ENCODE measurements at places on chromosomes 3 and 15.

GRCh38 chr3:183131186-183131725 lies 31.3 kb downstream of the LAMP3 start:
- DNase-seq = no peak

DNA sequence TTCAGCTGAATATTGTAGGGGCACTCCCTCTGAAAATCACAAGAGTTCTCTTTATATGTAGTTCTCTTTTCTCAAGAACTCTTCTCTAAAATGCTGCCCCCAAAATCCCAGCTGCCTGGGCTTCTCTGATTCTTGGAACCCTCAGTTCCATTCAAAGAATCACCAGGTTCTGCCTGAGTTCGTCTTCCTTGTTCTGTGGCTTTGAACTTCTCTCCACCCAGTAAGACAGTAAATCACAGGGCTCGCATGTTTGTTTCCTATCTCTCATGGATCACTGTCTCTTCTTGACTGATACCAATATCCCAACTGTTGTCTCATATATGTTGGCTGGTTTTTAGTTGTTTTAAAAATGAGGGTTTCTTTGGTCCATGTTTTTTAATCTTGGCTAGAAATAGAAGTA lies 359.5 kb upstream of the CBLB start:
- no peak for DNase-seq

DNA sequence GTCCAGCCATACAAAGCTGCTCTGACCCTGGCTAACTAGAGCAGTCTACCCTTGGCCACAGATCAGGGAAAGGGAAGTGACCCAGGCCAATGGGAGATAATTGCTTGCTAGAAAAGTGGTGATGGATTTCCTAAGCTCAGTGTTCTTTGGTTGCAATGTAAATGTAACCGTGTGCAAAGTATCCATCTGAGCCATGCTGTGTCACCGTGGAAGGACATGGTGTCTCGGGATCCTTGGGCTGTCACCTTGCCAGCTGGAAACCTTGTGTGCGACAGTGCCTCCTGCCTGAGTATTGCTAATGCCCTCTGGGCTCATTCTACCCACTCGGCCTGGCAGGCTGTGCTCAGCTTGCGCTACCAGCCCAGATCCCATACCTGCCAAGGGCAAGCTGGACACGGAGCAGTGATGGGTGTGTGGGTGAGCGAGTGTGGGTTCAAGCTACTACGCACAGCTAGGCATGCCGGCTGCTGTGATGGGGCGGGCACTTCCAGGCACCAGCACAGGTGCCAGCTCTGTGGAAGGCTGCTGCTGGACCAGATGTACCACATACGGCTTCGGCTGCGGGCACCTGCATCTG lies 10.7 kb upstream of the SIAH2 start:
- DNase-seq = no peak

- no peak for DNase-seq
Measured at GRCh38 chr15:96457841-96458240, 127.3 kb downstream of the NR2F2 start.

GRCh38 chr3:123610331-123610730 lies 25.5 kb upstream of the HACD2 start:
- DNase-seq = no peak

GRCh38 chr15:62684123-62684808 lies 358.3 kb upstream of the TPM1 start:
- no peak for DNase-seq

- no peak for DNase-seq
Measured at GRCh38 chr3:139935016-139935865, at the start of gene CLSTN2. TSS of gene CLSTN2 (plus strand) at chr3:139935185.

- no peak for DNase-seq
Measured at GRCh38 chr15:68733666-68734065, 87.0 kb downstream of the ANP32A start.

GRCh38 chr3:49747792-49748480 lies 24.2 kb upstream of the GMPPB start:
- no peak for DNase-seq

DNA sequence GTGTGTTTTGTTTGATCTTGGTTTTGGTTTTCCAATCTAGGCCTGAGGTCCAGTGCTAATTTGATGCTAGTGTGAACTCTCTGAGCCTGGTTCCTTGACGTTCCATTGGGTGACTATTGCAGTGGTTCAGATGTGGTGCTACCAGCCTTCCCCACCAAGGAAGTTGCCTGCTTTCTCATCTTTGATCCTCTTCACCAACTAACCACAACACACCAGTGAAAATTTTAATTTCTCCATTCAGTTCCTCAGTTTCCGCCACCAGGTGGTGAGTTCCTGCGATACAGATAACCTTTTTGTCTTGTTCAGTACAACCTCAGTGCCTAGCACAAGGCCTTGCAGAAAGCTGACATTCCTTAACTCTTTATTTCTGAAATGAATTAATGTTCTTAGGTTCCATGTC lies 337.4 kb upstream of the TPRG1 start:
- no peak for DNase-seq

GRCh38 chr3:153442799-153443487 lies 280.9 kb downstream of the RAP2B start:
- DNase-seq = no peak

GRCh38 chr15:90829942-90830440 lies 38.4 kb upstream of the FURIN start:
- no peak for DNase-seq

GRCh38 chr15:80904998-80905397 lies 84.6 kb downstream of the MESD start:
- no peak for DNase-seq

DNA sequence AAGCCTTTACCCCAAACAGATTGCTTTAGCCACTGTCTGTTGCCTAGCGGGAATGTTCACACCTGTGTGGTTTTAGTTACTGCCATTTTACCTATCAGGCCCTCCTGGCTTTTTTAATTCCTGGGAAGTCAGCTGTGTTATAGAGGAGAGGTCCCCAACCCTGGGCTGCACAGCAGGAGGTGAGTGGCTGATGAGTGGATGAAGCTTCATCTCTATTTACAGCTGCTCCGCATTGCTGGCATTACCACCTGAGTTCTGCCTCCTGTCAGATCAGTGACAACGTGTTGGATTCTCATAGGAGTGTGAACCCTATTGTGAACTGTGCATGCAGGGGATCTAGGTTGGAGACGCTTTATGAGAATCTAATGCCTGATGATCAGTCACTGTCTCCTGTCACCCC lies 127.0 kb downstream of the MBNL1 start:
- DNase-seq = no peak

GRCh38 chr3:169227911-169228310 lies 435.6 kb downstream of the MECOM start:
- no peak for DNase-seq

DNA sequence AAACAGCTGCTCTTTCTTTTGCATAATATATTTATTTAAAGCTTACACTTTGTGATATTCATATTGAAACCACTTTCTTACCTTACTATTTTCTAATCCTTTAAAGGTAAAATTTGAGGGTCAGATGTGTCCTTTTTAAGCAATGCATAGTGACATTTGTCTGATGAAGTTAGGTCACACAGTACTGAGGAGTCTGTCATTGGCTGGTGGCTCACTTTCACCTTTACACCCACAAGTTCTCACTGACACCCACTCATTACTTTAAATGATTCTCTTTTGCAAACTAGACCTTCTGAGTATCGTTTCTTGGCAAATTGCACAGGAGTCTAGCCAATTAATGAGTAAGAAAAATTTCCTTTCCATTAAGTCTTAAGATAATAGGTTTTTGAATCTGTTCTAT lies 758.3 kb upstream of the ARPP21 start:
- DNase-seq = no peak

- DNase-seq = no peak
Measured at GRCh38 chr15:95208988-95209387, 977.6 kb downstream of the MCTP2 start.

DNA sequence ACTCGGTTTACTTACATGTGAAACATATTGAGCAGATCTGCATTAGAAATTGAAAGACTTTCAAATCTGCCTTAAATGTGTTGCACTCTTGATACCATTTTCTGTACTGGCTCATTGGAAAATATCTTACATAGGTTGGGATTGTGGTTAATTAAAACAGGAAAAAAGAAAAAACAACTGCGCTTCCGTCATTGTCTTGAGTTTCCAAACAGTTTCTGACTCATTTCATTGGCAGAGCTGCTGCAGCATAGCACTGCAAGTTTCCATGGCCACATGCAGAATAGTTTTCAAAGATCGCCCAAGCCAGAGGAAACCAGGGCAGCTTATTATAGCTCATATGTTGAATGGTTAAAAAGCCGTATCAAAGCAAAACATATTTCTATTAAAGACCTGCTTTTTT lies 446.6 kb upstream of the BCHE start:
- no peak for DNase-seq

- DNase-seq = no peak
Measured at GRCh38 chr3:113717818-113718217, 21.4 kb upstream of the USF3 start.

- DNase-seq = no peak
Measured at GRCh38 chr3:9955067-9955502, 2.9 kb upstream of the PRRT3 start.

- DNase-seq = no peak
Measured at GRCh38 chr3:112261742-112262141, 32.3 kb downstream of the SLC9C1 start.

DNA sequence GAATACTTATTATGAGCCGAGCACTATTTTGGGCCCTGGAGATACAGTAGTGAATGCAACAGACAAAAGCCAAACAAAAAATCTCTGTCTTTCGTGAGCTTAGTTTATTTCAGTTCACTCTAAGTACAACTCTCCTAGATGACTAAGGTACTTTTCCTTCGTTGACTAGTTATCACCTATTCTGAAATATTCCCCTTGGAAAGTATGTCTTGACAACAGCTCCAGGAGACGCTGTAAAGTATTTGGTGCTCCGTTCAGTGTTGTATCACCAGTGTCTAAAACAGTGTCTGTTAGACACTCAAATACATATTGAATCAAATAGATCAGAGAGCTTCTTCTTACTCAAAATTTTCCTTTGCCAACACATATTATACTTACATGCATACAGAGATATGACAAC lies 119.6 kb downstream of the TFDP2 start:
- no peak for DNase-seq

- DNase-seq = no peak
Measured at GRCh38 chr3:74844428-74844827, 230.0 kb upstream of the CNTN3 start.

DNA sequence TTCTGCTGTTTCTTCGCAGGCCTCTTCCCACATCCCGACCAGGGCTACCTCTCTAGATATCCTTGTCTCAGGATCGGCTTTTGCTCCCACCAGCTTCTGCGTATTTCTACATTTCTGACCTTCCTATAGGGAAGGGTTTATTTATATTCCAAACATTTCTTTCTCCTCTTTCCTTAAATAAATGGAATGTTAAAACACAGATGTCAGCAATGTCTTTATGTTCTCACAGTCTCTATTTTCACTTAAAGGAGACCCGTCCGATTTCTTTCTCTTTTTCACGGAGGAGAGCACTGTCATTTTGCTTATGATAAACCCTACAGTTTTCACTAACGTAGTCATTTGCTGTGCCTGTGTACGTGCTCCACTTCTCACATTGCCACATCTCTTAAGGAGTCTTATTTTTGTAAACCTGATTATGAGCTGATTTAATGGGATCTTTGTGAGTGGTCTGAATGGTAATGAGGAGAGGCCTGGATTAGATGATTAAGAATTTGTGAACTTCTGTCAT lies 630 bp downstream of the KIF15 start:
- DNase-seq = no peak

DNA sequence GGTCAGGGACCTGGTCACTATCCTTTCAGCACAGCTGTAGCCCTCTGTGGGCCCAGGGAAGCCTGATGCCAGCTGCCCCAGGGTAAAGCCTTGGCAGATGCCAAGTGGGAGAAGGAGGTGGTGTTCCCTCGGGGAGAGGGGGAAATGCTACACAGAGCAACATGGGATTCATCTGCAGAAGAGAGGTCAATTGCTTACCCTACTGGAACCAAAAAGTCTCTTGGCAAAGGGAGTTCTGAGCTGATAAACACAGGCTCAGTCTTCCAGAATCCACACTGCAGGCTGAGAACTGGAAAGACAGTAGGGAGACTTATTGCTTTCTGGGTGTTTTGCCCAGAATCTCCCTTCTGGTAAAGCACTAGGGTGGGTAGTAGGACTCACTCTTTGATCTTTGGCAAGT lies 100.1 kb upstream of the NEO1 start:
- no peak for DNase-seq

DNA sequence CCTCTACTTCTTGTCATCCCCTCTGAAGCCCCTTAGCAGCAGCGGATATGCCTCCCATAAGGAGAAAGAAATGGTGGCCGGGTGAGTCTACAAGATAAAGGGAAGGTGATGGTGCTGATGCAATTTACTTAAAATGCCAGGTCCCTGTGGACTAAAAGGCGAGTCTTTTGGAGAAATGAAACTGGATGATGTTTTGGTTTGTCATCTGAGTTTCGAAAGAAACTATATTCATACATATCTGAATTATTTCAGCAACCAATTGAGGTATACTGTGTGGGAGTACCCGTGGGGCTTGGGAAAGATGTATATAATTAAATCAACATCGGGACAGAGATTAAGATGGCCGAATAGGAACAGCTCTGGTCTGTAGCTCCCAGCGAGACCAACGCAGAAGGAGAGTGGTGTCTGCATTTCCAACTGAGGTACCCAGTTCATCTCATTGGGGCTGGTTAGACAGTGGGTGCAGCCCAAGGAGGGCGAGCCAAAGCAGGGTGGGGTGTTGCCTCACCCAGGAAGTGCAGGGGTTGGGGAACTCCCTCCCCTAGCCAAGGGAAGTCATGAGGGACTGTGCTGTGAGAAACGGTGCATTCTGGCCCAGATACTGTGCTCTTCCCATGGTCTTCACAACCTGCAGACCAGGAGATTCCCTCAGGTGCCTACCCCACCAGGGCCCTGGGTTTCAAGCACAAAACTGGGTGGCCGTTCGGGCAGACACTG lies 210.6 kb upstream of the CHRM5 start:
- no peak for DNase-seq

DNA sequence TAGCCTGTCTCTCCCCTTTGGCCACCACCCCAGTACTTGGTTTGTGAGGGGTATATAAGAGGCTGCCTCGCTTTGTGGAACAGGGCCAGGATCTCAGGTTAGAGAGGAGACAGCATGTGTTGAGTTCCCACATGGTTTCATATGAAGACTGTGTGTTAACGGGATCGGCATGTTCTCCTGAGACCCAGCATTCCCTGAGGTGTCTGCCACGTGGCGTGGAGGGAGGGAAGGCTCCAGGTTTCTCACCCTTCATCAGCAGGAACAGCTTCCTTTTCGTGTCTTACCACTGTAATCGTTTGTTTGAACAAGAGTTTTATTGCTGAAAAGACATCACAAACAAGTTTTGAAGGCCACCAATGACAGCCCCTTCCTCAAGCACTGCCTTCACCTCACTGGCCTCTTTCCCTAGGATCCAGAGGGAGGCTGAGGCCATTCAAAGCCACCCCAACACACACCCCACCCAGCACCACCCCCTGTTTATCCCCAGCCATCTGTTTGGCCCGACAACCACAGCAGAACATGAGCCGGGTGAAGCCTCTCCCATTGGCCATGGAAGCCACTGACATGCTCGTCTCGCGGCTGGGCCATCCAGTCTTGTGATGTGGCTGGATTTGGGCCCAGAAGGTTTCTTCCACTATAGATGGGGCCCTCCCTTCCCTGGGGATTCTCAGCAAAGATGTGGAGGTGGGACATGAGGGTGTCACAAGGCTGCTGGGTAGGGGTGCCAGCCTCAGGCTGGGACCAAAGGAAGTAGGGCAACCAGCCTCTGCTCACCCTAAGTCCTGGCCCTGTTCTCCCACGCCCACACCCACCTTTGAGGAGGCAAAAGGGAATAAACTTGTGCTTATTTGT lies 10.0 kb downstream of the BHLHE40 start:
- DNase-seq = no peak

- DNase-seq = no peak
Measured at GRCh38 chr3:69219101-69219708, 96.8 kb upstream of the LMOD3 start.
